ENCODE measurements at places on chromosomes 16 and 17.

DNA sequence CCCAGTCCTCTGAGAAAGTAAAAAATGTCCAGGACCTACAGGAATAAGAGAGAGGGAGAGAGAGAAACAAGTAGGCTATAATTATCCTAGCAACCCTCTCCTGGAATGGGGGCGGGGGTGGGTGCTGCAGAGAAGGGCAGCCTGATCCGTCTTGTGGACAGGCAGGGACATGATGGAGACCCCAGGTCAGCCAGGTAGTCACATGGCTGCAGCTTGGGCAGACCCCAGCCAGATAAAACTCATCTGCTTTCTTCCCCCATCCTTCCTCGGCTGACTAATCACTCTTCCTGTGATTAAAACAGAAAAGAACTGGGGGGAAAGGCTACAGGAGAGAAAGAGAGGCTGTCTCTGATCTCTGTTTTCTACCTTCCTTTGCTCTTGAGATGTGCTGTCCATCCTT, 32.6 kb downstream of the COPZ2 start:
- H3K4me3 ChIP-seq: no peak overlapping the region
- no peaks in the 10 kb centered on the region for H3K36me3 ChIP-seq
- no peaks in the 10 kb centered on the region for H3K27me3 ChIP-seq
- no peak overlapping the region for H3K27ac ChIP-seq
- DNase-seq: no peak

GRCh38 chr17:50059256-50059655, 3.3 kb downstream of the ITGA3 start:
- peaks cover 35% of the 10 kb centered on the region for H3K27me3 ChIP-seq
- no peak overlapping the region for H3K4me3 ChIP-seq
- no peak overlapping the region for H3K27ac ChIP-seq

DNA sequence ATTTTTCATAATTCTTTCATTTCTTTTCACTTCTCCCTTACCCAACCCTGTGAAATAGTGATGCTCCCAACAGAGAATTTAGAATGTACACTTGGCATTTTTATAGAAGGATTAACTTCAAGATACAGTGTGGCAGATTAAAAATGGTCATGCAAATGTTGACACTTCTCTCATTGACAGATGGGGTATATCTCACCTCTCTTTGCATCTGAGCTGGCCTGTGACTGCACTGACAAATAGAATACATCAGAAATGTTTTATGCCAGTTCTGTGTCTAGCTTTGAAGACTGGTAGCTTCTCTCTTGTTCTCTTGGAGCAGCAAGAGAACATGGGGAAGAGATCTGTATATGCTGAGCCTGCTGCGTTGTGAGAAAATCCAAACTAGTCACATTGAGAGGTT, 949.6 kb downstream of the CDH11 start:
- H3K27ac ChIP-seq: no peak overlapping the region
- no peaks in the 10 kb centered on the region for H3K36me3 ChIP-seq
- H3K27me3 ChIP-seq: no peaks in the 10 kb centered on the region
- no peak overlapping the region for H3K4me3 ChIP-seq
- DNase-seq: no peak

DNA sequence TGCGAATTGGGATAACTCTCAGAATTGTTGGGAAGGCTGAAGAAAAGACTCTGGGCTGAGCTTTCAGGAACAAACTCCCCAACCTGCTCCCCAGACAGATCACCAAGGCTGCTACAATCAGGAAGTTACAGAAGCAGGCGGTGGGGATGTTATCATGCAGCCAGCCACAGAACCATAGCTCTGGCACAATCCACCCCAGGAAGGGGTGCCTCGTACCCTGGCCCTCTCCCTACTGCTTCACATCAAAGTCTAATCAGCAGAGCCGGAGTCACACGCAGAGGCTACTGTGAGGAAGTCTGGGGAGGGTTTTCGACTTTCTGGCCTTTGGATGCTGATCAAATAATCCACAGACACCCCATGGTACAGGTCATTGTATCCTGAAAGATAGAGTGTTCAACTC, 86.8 kb downstream of the NTN1 start:
- peak overlapping the region; percentile 28 for H3K27ac ChIP-seq
- no peaks in the 10 kb centered on the region for H3K36me3 ChIP-seq
- H3K27me3 ChIP-seq: no peaks in the 10 kb centered on the region
- peak; percentile 61 for DNase-seq
- peak overlapping the region; percentile 6 for H3K4me3 ChIP-seq

- peaks cover 25% of the 10 kb centered on the region for H3K36me3 ChIP-seq
- no peak overlapping the region for H3K4me3 ChIP-seq
- H3K27ac ChIP-seq: no peak overlapping the region
- H3K27me3 ChIP-seq: no peaks in the 10 kb centered on the region
- no peak for DNase-seq
These were observed 4.7 kb downstream of the SOCS3 start for GRCh38 chr17:78355045-78355641.

DNA sequence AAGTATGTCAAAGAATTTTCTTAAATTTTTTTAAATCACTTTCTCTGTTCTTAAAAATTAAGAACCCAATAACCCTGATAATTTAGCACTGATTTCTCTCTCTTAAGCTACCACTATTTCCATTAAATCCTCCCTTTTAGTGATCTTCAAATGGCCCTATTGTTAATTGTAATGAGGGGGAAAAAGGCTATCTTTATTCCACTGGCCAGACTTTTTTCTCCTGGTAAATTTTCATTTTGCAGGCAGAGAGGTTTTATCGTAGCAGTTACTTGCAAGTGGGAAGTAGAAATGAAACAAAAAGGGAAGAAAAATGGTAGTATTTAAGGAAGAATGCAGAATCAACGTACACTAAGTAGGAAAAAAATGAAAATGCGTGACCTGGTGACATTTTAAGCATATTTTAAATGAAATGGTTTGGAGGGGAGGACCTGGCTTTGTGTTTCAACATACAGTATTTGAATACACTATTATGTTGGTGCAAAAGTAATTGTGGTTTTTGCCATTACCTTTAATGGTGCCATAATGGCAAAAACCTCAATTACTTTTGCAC, 224.9 kb downstream of the TANC2 start:
- no peaks in the 10 kb centered on the region for H3K36me3 ChIP-seq
- H3K27me3 ChIP-seq: no peaks in the 10 kb centered on the region
- no peaks in the 10 kb centered on the region for H3K4me1 ChIP-seq
- DNase-seq: no peak
- H3K4me3 ChIP-seq: no peak overlapping the region

DNA sequence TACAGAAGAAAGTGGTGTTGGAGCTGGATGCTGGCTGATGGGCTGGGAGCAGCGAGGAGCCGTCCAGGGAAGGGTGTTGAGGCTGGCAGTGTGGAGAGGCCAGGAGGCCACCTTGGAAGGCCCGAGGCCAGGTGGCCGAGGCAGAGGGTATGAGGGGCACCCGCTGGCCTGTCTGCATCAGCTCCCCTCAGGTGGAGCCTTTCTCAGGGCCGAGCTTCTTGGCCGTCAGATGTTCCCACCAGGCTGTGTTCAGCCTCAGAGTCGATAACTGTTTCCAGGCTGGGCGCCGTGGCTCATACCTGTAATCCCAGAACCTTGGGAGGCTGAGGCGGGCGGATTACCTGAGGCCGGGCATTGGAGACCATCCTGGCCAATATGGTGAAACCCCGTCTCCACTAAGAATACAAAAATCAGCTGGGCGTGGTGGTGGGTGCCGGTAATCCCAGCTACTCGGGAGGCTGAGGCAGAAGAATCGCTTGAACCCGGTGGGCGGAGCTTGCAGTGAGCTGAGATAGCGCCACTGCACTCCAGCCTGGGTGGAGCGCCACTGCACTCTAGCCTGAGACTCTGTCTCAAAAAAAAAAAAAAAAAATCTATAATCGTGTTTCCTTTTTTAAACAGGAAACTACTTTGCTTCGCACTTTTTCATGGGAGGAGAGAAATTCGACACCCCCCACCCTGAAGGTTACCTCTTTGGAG, 25.3 kb downstream of the MGRN1 start:
- no peak overlapping the region for H3K27ac ChIP-seq
- no peaks in the 10 kb centered on the region for H3K27me3 ChIP-seq
- no peaks in the 10 kb centered on the region for H3K4me1 ChIP-seq
- no peak overlapping the region for H3K4me3 ChIP-seq

GRCh38 chr17:17790637-17791464, 45.9 kb downstream of the SREBF1 start:
- no peak for DNase-seq
- peaks cover 34% of the 10 kb centered on the region for H3K4me1 ChIP-seq
- H3K36me3 ChIP-seq: peaks cover 15% of the 10 kb centered on the region

GRCh38 chr17:20300436-20300934, 166.9 kb downstream of the LGALS9B start:
- peaks cover 2% of the 10 kb centered on the region for H3K36me3 ChIP-seq
- H3K4me1 ChIP-seq: no peaks in the 10 kb centered on the region
- no peak overlapping the region for H3K4me3 ChIP-seq
- H3K27ac ChIP-seq: no peak overlapping the region

- no peak for DNase-seq
- H3K27me3 ChIP-seq: no peaks in the 10 kb centered on the region
- H3K36me3 ChIP-seq: no peaks in the 10 kb centered on the region
- no peak overlapping the region for H3K4me3 ChIP-seq
These were observed 519.8 kb downstream of the TMEM114 start for GRCh38 chr16:8070506-8070905.

- H3K27me3 ChIP-seq: peaks cover 5% of the 10 kb centered on the region
- no peak overlapping the region for H3K4me3 ChIP-seq
- no peak overlapping the region for H3K27ac ChIP-seq
- no peaks in the 10 kb centered on the region for H3K4me1 ChIP-seq
These were observed 198.1 kb downstream of the ENGASE start for GRCh38 chr17:79272666-79273219.

DNA sequence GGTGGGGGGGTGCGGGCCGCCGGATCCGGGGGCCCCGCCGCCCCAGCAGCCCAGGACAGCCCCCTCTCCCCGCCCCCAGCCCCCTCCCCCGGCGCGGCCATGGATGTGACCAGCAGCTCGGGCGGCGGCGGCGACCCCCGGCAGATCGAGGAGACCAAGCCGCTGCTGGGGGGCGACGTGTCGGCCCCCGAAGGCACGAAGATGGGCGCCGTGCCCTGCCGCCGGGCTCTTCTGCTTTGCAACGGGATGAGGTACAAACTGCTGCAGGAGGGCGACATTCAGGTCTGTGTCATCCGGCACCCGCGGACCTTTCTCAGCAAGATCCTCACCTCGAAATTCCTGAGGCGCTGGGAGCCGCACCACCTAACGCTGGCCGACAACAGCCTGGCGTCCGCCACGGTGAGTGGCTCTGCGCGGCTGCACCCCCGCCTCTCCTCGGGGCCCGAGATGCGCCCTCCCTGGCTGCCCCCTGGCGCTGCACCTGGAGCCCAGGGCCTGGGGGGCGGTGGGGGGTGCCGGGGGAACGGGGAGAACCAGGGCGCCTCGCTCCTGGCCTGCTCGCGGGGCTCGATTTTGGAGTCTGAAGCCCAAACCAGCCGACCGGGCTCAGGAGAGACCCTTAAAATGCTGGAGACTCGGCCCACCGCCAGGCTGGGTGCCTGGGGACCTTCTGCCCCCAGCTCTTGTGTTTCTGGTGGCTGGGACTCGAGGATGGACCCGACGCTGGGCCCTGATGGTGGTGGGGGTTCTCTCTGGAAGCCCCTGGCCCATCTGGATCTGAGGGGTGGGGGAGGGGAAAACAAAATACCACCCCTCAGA, 744 bp downstream of the CMIP start:
- H3K4me3 ChIP-seq: peak overlapping the region; percentile 87
- no peak for DNase-seq
- H3K4me1 ChIP-seq: peaks cover 43% of the 10 kb centered on the region
- no peaks in the 10 kb centered on the region for H3K36me3 ChIP-seq
- H3K27me3 ChIP-seq: peaks cover 2% of the 10 kb centered on the region

DNA sequence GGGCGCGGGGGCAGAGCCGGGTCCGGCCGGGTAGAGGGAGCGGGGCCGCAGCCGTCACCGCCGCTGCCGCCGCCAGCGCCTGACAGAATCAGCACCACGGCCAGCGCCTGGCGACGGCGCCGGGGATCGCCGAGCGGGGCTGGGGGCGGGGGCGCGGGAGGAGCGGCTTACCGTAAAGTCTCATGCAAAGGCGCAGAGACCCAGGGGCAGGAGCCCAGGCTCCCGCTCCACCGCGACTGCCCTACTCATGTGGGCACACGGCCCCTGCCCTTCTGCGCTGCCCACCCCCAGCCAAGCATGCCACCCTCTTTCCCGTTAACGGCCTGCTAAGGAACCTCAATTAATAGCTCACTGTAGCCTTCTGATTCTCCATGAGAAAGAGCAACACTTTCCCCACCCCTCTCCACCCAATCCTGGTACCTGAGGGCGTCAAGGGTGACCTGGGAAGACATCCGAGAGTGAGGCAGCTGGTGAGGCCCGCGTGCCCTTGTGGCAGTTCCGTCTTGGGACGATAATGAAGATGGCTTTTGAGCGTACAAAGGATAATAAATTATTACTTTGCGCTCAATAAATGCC, at the start of gene SEZ6:
Gene SEZ6, minus strand, starts transcription at position 98 of the 576 bp plus-strand sequence. CDS start 164 bp downstream, outside the sequence.
- H3K27me3 ChIP-seq: peaks cover 19% of the 10 kb centered on the region
- H3K4me1 ChIP-seq: no peaks in the 10 kb centered on the region
- no peaks in the 10 kb centered on the region for H3K36me3 ChIP-seq
- DNase-seq: peak; percentile 80

DNA sequence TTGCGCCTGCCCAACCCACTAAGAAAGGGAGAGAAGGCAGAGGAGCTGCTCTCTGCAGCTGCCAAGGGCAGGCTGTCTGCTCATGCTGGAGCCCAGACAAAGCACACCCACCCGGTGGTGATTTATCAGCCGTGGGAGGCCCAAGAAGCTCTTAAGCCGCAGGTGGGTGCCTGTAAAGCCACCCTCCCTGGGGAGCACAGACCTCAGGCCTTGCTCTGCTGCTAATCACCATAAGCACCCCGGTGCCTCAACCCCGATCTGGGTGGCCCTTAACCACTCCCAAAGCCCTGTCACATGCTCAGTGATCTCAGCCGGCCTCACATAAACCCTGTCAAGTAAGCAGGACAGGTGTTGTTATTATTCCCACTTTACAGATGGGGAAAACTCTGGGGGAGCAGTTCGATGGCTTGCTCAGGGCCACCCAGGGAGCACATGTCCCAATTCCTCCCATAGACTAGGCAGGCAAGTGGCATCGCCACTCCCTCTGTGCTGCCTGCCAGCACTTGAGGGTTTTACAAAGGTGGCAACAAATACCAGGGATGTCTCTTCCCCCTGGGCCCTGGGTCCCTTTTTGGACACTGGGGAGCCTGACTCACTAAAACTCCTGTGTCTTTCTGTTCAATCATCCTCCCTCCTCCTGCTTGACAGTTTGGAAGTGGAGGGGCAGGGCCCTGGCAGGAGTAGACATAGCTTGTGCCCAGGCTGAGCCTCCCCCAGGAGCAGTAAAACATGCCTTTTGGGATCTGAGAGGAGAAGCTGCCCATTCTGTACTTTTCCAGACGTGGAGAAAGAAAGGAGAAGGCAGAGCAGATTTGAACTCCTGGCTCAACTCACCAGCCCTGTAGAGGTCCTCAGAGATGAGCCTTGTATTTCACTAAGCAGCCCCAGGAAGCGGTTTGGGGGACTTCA, 299.3 kb downstream of the SOX9 start:
- H3K27me3 ChIP-seq: no peaks in the 10 kb centered on the region
- peaks cover 4% of the 10 kb centered on the region for H3K4me1 ChIP-seq
- DNase-seq: no peak
- no peak overlapping the region for H3K4me3 ChIP-seq
- H3K36me3 ChIP-seq: no peaks in the 10 kb centered on the region

GRCh38 chr17:55903028-55903690, 152.3 kb downstream of the PCTP start:
- no peak for DNase-seq
- no peaks in the 10 kb centered on the region for H3K36me3 ChIP-seq
- no peaks in the 10 kb centered on the region for H3K4me1 ChIP-seq

- H3K36me3 ChIP-seq: no peaks in the 10 kb centered on the region
- DNase-seq: no peak
- no peaks in the 10 kb centered on the region for H3K27me3 ChIP-seq
- no peak overlapping the region for H3K27ac ChIP-seq
- no peaks in the 10 kb centered on the region for H3K4me1 ChIP-seq
These were observed 2.6 kb upstream of the MYCBPAP start for GRCh38 chr17:50505591-50506130.

Measured in common myeloid progenitor, CD34-positive (primary cell).